Activated T-cell treated with anti-CD3 and anti-CD28 coated beads, Interleukin-2, amount 50 U/mL, for 72 hours (primary cell): ENCODE measurements at places on chromosomes 4 and X. TPM values are rescaled to one million over a fixed set of nuclear protein-coding genes. Genes with fewer than 3 reads are reported as not detected.

The MSX1 gene
- total RNA-seq, result not detected

The DSPP gene
- not detected for total RNA-seq

DNA sequence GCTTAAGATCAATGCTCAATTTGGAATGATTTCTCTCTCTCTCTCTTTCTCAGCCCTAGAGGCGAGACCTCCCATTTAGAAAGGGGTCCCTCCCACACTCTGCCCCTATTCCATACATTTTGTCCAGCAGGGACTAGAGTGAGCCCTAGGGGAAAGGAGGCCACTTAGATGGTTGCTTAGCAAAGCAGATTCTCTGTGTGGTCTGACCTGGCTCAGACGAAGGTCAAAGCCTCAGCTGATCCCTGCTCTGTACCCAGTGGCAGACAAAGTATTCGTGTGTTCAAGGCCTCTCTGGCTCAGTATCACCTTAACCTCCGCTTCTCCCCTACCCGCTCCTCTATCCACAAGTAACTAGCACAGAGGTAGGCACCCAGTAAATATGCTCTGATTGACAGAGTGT lies 78.4 kb downstream of the HPRT1 start:
- DNase-seq, result no peak

The EDA gene
- total RNA-seq, result 4.3 TPM

DNA sequence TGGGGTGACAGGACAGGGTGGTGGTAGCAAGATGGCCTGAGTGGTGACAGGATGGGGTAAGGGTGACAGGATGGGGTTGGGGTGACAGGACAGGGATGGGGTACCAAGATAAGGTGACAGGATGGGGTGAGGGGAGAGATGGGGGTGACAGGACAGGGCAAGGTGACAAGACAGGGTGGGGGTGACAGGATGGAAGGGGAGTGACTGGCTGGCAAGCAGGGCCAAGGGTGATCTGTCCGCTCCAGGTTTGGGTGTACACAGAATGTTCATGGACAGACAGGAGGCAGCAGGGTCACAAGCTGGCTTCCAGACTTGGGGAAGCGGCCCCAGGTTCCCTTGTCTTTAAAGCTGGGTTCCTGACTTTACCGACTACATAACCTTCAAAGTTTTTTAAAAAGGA lies 23.3 kb downstream of the RNF212 start:
- no peak for DNase-seq
